ENCODE measurements at places on chromosomes 12 and 14. TPM values are rescaled to one million over a fixed set of nuclear protein-coding genes. Genes with fewer than 3 reads are reported as not detected.

DNA sequence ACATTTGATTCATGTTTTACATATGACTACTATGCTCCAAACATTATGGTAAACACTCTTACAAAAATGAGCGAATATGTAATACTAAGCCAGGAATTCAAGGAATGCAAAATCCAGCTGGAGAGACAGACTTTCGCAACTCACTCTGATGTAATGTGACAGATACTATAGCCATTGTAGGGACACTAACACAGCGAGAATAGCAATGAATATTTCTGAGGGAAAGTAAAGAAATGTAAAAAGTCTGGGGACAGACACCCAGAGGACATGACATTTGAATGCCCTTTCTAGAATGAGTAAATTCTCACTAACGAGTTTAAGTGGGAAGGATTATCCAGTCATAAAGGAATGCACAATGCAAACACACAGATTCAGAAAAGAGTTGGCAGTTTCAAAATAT is 121.9 kb downstream of the PIK3C2G start:
- DNase-seq = no peak
- no peaks in the 10 kb centered on the region for H3K4me1 ChIP-seq
- no peak overlapping the region for H3K27ac ChIP-seq
- no peaks in the 10 kb centered on the region for H3K27me3 ChIP-seq

- H3K36me3 ChIP-seq = no peaks in the 10 kb centered on the region
- H3K4me1 ChIP-seq = no peaks in the 10 kb centered on the region
- DNase-seq = no peak
- no peak overlapping the region for H3K4me3 ChIP-seq
- no peak overlapping the region for H3K27ac ChIP-seq
Measured at GRCh38 chr12:100293017-100293416, 26.0 kb downstream of the SCYL2 start.

The SMIM41 gene
- total RNA-seq = 0.58 TPM

The EGLN3 gene
- total RNA-seq = 86.3 TPM

The DTX1 gene
- total RNA-seq = 1.3 TPM

DNA sequence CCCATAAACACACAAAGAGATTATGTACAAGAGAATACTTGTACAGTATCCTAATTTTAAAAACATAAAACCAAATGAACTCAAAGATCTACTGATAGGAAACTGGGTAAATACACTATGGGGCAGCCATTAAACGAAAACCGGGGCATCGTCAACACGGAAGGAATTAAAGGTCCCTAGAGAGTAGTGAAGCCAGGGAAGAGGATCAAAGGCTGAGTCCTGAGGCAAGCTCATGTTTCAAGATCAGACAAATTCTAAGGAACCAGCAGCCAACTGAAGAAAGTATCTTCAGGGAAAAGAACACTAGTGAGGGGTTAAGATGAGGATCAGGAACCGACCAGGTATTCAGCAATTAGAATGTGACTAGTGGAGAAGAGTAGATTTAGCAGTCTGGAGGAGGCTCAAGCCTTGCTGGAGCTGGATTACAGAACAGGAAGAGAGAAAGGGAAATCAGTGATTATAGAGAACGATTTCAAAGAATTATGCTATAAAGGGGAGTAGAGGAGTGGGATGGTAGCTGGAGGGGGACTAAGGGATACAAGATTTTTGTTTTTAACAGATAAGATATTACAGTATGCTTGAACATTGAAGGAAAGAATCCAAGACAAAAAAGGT is 23.7 kb downstream of the SEL1L start:
- no peak for DNase-seq
- H3K4me3 ChIP-seq = no peak overlapping the region
- H3K27me3 ChIP-seq = no peaks in the 10 kb centered on the region
- no peaks in the 10 kb centered on the region for H3K36me3 ChIP-seq
- no peak overlapping the region for H3K27ac ChIP-seq

- H3K36me3 ChIP-seq = peaks cover 11% of the 10 kb centered on the region
- no peak for DNase-seq
- H3K27me3 ChIP-seq = no peaks in the 10 kb centered on the region
- H3K4me3 ChIP-seq = no peak overlapping the region
- no peak overlapping the region for H3K27ac ChIP-seq
Measured at GRCh38 chr14:102965971-102966655, 43.6 kb downstream of the AMN start.

- no peak overlapping the region for H3K27ac ChIP-seq
- no peaks in the 10 kb centered on the region for H3K4me1 ChIP-seq
- H3K27me3 ChIP-seq = no peaks in the 10 kb centered on the region
- H3K36me3 ChIP-seq = no peaks in the 10 kb centered on the region
- H3K4me3 ChIP-seq = no peak overlapping the region
Measured at GRCh38 chr14:93729993-93730392, 58.3 kb downstream of the PRIMA1 start.

The PRB2 gene
- not detected for total RNA-seq

DNA sequence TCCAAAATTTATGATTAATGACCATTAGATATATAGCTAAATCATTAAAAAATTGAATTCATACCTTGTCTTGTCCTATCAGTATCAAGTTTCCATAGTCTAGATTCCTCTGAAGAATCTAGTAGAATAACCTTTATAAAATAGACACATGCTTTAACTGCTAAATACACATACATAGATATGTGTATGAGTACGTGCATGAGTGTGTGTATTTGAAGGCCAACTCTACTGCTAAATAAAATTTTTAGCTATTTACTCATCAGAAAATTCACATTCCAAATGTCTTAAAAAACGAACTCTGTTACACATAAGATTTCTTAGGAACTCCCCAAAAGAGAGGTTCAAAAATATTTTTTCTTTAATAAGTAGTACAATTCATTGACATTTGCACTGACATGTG is 233.0 kb downstream of the SSPN start:
- H3K27ac ChIP-seq = no peak overlapping the region
- no peaks in the 10 kb centered on the region for H3K27me3 ChIP-seq
- H3K4me1 ChIP-seq = no peaks in the 10 kb centered on the region
- H3K4me3 ChIP-seq = no peak overlapping the region

The SLC7A7 gene
- 2.7 TPM for total RNA-seq

The AHNAK2 gene
- 21.5 TPM for total RNA-seq
